ENCODE measurements at places on chromosomes 7 and 10.

DNA sequence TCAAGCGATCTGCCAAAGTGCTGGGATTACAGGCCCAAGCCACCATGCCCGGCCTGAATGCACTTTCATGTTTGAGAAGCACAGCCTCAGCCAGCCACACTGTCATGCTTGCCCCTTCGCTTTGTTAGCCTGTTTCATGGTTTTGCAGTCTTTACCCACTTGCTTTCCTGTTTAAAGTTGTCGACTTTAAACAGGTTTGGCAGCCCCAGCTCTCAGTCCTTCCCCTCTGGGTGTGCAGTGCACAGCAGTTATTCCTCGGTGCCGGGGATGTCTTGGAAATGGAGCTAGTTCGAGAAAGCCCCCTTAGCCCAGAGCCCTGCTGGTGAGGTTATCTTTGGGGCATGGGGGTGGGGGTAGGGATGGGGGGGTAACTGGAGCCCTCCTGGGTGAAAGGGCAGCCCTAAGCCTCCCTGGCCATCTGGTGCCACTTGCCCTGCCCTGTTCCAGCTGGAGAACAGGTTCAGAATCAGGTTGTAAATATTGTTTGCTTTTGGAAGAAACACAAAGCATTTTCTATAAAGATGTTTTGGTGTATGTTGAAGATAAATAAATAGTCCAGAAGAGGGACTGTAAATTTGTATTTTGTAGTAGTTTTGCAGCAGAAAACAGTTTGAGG lies 14.8 kb downstream of the TSPAN14 start:
- DNase-seq, result no peak

DNA sequence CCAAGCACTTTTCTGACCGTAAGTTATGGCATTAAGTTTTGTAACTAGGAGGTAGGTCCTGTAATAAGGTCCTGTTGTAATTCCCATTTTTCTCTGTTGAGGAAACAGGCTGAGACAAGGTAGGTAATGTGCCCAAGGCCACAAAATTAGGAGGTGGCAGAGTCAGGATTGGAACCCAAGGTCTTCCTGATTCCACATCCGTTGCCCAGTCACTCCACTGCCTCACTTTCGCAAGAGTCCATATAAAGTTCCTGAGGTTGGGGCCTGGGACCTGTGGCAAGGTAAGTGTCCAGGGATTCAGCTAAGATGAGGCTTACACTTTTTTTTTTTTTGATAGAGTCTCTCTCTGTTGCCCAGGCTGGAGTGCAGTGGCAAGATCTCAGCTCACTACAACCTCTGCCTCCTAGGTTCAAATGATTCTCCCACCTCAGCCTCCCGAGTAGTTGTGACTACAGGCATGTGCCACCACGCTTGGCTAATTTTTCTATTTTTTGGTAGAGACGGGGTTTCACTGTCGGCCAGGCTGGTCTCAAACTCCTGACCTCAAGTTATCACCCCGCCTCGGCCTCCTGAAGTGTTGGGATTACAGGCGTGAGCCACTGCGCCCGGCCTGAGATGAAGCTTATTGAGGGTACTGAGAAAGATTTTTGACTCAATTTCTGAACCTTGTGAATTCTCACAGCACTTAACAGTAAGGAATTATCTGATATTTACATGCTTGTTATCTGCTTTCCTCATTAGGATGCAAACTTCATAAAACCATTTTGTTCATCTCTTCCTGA lies 20.3 kb upstream of the GNA12 start:
- no peak for DNase-seq

- no peak for DNase-seq
Measured at GRCh38 chr10:48940958-48941357, 1.3 kb upstream of the LRRC18 start.

DNA sequence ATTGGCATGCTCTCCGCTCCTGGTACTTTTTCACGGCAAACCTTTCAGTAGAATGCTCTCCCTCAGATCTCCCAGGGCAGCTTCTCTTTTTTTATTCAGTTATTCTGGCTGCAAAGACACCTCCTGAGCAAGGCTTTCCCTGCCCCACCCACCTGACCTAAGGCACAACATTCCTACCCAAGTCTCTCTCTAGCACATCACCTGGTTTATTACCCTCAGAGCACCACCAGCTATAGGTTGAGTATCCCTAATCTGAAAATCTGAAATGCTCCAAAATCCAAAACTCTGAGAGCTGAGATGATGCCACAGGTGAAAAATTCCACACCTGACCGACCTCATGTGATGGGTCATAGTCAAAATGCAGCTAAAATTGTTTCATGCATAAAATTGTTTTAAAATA lies 99.6 kb downstream of the GLI3 start:
- DNase-seq, result no peak

- no peak for DNase-seq
Measured at GRCh38 chr10:103872137-103872931, 17.0 kb upstream of the SH3PXD2A start.

DNA sequence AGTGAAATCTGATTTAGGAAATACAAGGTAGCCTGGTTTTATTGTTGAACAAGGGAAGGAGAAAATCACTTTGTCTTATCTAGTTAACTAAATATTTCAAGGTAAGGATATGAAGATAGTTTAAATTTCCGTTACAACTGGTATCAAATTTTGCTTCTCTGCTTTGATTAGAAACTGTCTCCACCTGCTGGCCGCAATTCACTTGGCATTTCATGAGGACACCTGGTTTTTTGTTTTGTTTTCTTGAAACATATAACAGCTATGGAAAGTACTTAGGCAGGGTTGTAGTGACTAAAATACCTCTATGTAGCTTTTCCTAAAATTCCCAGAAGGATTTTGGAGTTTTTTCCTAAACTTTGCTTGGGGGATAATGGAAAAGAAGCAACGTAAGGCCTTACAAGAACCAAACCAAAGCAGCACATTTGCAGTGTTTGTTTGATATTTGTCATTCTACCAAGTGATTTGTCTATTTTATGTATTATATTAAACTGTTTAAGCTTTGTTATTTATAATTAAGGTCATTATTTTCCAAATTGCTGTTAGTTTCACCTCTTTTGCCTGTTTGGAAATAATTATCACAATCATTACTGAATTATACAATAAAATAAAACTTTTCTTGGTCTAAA lies 73.6 kb downstream of the AHCYL2 start:
- no peak for DNase-seq
